ENCODE measurements at places on chromosomes 13 and 19.

- no peak for DNase-seq
Measured at GRCh38 chr13:44373247-44373600, 400 bp upstream of the SERP2 start.

- DNase-seq: no peak
Measured at GRCh38 chr19:49892716-49893115, 4.0 kb downstream of the IL4I1 start.

DNA sequence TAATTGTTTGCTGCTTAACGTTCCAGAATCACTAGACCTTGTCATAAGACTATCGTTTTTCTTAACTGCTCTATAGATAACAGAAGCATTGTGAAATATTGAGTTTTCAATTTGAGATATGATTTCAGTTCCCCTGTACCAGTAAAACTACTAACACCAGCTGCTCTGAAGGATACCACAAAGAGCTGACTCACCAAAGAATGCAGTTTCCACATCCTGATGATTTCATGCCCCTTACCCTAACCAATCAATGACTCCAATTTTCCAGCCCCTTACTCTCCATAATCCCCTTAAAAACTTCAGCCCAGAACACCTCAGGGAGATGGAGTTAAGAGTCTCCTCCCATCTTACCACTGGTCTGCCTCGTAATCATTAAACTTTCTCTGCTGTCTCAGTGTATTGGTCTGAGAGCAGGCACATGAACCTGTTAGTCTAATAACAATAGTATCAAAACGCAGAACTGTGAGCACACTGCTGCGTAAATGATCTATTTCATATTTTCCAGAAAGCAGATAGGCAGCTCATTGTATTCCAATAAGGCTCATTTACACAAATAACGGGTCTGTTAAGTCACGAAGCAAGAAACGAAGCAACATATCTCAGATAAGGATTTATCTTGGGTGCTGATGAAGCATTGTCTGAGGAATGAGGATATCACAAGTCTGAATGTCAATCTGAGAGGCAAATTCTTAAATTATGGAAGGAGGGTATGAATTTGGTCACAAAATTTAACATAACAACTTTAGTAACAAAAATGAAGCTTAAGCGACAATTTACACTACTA is 14.1 kb upstream of the CCNA1 start:
- DNase-seq: no peak

- no peak for DNase-seq
Measured at GRCh38 chr13:39892721-39893685, 237.5 kb downstream of the COG6 start.

DNA sequence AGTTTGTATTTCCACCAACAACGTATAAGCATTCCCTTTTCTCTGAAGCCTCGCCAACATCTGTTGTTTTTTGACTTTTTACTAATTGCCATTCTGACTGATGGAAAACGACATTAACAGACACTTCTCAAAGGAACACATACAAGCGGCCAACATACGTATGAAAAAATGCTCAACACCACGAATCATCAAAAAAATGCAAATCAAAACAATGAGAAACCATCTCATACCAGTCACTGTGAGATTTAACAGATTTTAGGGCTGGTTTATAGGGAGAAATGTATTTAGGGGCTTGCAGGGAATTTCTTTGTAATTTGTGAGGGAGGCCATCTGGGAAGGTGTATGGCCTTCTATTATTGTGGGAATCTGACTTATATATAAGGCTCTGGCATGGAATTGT is 2.8 kb upstream of the DZIP1 start:
- no peak for DNase-seq

- peak; percentile 44 for DNase-seq
Measured at GRCh38 chr19:4914736-4915501, 5.6 kb downstream of the UHRF1 start.

DNA sequence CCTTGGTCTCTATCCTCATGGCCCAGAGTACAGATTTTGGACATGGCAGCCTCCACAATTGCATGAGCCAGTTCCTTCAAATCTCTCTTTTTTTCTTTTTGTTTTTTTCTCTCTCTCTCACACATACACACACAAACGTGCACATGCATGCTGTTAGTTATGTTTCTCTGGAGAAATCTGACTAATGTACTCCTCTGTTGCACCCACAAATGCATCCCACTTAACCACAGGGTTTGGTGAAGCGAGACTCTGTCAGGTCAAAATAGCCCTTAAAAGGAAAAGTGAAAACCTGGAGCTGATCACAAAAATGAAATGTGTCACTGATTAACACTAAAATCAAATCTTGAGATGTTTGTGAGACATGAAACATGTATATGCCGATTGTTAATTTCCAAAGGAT is 374.6 kb upstream of the ARGLU1 start:
- DNase-seq: no peak

DNA sequence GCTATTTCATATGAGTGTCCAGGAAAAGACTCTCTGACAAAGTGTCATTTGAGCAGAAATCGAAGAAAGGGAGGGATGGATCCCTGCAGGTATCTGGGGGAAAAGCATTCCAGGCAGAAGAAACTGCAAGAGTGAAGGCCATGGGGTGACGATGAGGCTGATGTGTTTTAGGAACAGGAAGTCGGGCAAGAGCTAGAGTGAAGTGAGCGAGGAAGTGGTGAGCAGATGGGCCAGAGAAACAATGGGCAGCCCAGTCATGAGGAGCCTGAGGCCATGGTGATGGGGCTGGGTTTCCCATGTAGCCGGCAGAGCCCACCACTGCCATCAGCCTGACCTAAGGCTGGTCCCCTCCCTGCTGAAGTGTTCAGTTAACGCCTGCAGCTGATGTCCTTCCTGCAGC is 150.2 kb downstream of the TNFSF13B start:
- no peak for DNase-seq

All from stimulated activated CD4-positive, alpha-beta T cell treated with anti-CD3 and anti-CD28 coated beads, Interleukin-15, amount 100 ng/mL, for 1 hour (primary cell).